ENCODE measurements at places on chromosomes 3 and 15. TPM values are rescaled to one million over a fixed set of nuclear protein-coding genes. Genes with fewer than 3 reads are reported as not detected.

- DNase-seq: no peak
Measured at GRCh38 chr3:151949706-151950105, 76.3 kb downstream of the SUCNR1 start.

DNA sequence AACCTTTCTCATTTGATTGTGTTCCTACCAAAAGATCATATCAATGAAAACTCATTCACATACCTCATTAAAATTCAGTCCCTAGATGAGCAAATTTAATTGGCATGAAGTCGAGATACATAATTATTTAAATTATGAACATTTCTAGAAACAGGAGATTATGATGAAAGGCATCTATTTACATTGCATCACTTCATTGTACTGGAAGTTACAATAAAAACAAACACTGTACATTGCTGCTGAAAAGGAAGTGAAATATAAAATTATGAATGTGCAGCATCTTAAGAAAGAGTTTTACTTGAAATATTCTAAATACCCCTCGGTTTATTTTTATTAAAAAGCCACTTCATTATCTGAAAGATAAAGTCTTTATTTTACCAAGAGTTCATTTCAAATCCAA is 163.4 kb upstream of the ZNF385D start:
- DNase-seq: no peak

DNA sequence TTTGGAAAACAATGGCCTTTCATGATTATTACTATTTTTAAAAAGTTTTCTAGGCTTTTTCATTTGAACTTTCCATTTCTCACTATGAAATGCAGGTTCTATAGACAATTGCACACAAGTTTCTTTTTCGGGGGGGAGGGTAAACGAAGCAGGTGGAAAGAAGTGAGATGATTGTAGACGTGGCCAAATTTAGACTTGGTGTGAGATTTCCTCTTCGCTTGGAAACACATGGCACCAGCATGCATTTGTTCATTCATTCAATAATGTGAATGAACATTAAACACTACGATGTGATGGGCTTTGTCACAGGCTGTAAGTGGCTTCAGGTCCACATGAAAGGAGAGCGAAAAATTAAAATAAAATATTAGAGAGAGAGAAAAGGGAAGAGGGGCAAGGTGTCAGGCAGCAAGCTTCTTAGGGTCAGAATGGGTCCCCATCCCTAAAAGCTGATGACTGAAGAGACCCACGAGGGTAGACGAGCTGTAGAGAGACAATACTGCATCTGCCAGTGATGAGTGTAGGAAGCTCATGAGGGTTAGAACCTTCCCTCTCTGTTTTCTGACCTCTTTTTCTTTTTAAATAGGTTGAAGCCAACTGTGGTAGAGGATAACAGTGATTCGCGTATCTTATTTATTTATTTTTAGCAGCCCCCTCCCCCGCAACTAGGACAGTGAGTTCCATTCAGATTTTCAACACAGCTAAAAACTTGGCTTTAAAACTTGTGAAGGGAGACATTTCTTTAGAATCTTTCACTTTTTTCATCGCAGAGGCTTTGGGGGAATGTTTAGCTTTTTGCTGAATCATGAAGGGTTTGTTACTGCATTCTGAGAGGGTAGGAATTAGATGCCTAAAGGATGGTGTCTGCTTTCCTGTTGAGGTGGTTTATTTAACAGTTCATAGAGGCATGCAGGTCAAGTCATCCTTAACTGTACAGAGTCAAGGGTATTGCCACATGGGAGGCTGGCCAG is 36.2 kb downstream of the GAP43 start:
- no peak for DNase-seq

- DNase-seq: no peak
Measured at GRCh38 chr3:111998636-111999483, at the start of gene TAGLN3. TAGLN3 (plus strand) TSS chr3:111998922; CDS start chr3:111999423, 501 bp downstream.

DNA sequence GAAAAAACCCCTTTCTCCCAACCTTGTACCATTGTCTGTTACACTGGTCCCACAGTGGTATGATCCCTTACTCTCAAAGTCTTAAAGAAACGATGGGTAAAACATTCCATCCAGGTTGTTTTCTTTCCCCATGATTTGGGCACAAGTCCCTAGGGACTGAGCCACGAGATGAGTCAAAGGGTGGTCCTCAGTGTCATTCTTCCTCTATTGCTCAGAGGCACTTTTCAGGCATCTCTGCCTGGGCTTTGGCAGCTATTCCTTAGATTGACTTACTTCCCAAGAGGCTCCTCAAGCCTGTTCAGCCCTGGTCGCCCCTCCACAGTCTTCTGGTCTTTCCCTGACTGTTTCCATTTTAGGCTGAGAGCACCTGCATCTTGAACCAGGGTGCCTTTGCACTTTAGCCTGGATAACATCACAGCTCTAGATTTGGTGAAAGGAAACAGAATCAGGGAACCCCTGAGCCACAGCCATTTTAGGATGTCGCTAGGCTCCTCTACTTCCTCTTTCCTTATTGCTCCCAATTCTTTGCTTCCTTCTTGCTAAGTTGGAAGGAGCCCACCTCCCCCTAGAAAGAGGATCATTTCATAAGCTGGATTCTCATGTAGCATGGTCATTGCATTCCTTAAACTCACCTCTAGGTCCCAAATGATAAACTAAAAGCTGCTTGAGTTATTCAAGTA is 131.0 kb upstream of the TPRG1 start:
- no peak for DNase-seq

- no peak for DNase-seq
Measured at GRCh38 chr3:1971780-1972179, 126.9 kb upstream of the CNTN4 start.

DNA sequence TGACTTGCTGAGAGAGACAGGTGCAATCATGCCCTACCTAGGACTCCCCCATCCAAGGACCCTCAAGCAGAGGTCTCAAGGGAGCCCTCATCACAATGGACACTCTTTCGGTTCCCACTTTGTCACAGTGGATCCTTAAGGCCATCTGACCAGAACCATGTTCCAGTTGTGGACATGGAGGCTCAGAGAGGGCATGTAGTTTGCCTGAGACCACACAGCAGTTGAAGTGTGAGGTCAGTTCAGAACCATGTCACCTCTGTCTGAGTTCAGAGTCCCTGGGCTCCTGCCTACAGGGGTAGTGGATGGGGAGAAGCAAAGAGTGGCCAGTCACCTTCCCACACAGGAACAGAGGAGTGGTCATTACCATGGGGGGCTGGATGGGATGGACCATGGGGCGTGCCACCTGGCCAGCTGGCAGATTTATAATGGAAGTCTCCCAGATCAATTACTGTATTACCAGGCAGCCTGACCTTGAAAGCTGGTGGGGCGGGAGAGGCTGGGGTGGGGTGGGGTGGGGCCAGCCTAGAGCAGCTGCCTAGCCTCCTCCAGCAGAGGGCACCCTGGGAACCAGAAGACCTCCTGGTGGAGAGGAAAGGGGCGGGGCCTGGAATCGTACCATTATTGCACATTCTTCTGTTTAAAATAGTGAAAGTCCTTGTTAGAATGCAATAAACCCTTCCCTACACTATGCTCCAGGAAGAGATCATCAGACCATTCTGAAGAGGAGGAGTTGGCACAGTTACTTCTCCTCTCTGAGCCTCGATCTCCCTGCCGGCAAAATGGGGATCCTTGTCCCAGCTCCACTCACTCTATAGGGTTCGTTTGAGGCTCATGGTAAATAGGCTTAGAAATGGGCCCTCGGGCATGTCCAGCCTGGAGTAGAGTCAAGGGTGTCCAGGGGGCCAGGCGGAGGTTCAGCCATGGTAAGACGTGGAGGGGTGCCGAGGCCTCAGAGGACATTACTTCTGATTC is 26.9 kb upstream of the LINGO1 start:
- DNase-seq: no peak

GRCh38 chr3:178095522-178095921 is 440.7 kb upstream of the KCNMB2 start:
- no peak for DNase-seq

DNA sequence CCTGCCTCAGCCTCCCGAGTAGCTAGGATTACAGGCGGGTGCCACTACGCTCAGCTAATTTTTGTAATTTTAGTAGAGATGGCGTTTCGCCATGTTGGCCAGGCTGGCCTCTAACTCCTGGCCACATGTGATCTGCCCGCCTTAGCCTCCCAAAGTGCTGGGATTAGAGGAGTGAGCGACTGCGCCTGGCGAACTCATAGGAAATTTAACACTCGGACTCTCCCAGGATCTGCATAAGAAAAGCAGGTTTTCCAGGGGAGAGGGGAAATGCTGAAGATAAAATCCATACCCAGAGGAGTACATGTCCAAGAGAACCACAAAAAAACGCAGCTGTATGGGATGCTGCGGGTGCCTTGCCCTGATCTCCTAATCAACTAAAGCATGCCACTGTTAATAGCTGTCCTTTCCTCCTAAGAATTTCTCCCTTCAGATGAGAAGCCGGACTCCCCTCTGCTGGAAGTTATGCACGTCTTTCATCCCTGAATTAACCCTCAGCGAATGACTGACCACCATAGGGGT is 25.3 kb upstream of the TGFBR2 start:
- DNase-seq: no peak

DNA sequence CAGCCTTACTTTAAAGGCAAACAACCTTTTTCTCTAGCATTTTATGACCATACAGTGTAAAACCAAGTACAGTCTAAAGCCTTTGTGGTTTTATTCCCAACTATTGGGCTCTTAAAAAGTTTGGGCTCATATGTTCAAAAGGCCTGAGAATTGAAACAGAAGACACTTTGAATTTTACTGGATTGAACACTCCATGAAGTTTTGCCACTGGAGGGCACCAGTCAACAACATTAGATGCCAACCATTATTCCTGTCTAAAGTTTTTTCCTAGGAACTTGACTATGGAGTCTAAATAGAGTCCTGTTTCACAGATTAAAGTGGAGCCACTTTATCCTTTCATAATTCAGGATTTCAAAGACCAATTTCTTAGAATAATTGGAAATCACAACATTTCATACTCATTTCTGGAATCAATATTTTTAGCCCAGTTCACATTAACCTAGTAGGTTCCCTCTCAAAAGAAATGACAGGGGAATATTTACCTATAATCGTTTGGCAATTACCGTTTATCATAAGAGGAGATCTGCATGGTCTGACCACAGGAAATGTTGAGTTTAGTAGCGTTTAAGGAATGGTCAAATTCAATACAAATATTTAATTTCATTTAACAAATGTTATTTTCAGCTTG is 244.1 kb upstream of the PDZRN3 start:
- no peak for DNase-seq

DNA sequence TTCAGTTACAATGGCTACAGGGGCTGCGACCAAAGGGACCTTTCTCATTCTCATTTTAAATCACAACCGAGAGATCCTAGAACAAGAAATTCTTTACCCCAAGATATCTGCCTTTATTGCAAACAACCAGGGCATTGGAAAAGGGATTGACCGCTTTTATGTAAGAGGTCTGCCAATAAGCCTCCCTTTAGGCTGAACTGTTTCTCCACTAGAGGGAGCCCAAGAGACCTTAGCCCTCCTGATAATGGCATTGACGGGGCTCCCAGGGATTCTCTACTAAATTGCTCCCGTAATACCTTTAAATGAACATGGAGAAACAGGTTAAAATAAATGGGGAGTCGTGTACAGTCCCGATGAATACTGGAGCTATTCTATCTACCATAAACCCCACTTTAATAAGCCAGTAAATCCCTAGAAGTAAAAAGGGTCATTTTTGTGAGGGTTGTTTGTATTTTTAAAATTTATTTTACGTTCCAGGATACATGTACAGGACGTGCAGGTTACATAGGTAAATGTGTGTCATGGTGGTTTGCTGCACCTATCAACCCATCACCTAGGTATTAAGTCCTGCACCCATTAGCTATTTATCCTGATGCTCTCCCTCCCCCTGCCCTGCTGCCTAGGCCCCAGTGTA is 7.5 kb upstream of the IGSF10 start:
- DNase-seq: no peak

DNA sequence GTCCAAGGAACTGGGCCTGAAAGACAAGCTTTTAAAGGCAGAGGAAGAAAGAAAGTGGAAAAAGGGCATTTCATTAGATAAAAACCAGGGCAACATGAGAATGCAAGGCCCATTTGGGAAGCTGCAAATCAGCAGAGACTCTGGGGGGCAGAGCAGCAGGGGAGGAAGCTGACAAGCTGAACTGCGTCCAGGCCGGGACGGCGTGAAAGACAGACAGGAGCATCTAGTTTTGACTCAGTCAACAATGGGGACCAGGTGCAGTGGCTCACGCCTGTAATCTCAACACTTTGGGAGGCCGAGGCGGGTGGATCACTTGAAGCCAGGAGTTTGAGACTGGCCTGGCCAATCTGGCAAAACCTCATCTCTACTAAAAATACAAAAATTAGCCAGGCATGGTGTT is 69.9 kb downstream of the CDC25A start:
- DNase-seq: no peak

DNA sequence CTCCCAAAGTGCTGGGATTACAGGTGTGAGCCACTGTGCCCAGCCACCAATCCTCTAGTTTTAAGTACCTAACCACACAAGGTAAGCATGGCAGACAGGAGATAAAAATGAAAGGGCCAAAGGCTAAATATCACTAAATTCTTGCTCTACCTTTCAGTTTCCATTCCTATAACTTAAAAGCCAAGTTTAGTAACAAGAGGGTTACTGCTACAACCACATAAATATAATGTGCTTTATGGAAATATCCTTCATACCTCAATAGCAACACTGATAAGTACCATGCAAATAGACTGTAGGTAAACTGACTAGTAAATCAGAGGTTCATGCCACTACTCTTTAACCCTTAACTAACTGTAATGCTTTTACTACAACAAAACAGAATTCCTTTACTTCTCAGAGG is 38.7 kb upstream of the MUC13 start:
- no peak for DNase-seq

DNA sequence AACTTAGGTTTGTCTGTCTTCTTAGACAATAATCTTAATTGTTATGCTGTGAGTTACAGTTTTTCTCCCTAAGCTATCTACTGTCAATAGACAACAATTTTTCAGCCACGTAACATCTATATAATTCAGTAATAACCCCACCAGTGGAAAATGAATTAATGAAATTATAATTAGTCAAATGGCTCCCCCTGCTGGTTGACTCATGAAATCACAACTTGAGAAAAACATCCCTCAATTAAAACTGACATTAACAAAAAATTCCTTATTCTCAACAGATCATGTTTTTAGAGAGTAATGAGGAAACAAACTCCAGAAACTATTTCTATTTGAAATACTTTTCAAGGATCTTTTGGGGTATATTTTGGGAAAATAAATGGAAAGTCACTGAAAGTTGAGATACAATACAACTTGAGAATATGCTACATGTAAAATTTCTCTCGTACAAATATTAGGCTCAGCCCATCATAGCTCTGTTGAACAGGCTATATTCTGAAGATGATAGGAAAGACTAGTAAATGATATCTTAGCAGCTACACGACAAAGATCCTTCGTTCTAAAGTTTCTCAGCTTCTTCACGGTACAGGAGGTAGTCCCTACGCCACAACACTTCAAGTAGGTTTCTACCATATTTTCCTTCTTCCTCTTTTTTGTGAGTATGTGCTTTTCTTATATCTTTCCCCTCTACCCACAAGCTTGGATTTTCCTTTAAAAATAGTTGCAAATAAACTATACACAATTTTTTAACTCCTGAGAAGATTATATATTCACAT is 20.7 kb downstream of the PPP1R2 start:
- no peak for DNase-seq

GRCh38 chr3:174325171-174325570 is 534.0 kb upstream of the NAALADL2 start:
- DNase-seq: no peak

Gene RAD18
- 2.2 TPM for total RNA-seq

Gene CFAP91
- total RNA-seq: 0.57 TPM

Gene MCCC1
- 16.2 TPM for total RNA-seq

Gene SLC24A5
- total RNA-seq: not detected

Measured in psoas muscle (tissue), 8 donors.